ENCODE measurements at places on chromosomes 1 and 21.

DNA sequence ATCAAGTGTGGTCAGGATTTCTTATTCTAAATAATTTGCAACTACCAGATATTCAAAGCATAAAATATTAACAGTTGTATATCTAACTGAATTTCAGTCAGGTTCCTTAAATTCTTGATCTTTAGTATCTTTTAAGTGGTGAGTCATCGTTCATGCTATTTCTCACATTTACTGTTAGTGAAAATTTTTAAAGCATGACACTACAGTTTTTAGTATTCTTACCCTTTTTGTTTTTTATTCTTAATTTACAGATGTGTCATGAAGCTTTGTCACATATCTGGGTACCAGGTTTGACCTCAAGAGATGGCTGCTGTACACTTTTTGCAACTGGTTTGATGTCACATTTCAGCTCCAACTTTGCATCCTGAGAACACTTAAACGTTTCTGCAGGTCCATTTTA is 12.7 kb downstream of the AKIRIN1 start:
- no peak for DNase-seq

DNA sequence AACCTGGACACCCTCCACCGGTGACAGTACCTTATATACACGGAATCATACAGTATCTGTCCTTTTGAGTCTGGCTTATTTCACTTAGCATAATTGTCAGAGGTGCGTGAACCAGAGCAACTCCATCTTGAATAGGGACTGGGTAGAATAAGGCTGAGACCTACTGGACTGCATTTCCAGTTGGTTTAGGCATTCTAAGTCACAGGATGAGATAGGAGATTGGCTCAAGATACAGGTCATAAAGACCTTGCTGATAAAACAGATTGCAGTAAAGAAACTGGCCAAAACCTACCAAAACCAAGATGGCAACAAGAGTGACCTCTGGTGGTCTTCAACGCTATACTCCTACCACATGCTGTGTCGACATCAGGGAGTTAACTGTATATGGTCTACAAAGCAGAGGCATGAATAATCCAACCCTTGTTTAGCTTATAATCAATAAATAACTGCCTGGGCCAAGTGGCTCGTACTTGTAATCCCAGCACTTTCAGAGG is 1.4 kb upstream of the FDPS start:
- peak; percentile 29 for DNase-seq

DNA sequence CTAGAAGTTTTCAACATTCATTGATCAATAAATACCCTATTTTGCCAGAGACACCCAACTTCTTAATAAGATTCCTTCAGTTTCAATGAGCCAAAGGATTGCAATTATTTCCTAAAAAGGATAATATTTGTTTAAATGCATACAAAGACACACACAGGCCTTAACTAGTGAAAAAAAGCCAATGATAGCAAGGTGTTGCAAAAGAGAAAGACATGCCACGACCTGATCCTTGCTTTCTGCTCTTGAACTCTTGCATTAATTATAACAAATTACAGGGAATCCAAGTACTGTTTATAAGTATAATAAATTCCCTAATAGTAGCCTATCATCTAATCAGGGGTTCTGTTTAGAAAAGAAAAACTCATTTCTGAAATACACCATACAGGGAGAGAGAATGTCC is 131.1 kb downstream of the PTPN14 start:
- DNase-seq: no peak

GRCh38 chr1:27832762-27833161 is 2.2 kb downstream of the PPP1R8 start:
- no peak for DNase-seq

DNA sequence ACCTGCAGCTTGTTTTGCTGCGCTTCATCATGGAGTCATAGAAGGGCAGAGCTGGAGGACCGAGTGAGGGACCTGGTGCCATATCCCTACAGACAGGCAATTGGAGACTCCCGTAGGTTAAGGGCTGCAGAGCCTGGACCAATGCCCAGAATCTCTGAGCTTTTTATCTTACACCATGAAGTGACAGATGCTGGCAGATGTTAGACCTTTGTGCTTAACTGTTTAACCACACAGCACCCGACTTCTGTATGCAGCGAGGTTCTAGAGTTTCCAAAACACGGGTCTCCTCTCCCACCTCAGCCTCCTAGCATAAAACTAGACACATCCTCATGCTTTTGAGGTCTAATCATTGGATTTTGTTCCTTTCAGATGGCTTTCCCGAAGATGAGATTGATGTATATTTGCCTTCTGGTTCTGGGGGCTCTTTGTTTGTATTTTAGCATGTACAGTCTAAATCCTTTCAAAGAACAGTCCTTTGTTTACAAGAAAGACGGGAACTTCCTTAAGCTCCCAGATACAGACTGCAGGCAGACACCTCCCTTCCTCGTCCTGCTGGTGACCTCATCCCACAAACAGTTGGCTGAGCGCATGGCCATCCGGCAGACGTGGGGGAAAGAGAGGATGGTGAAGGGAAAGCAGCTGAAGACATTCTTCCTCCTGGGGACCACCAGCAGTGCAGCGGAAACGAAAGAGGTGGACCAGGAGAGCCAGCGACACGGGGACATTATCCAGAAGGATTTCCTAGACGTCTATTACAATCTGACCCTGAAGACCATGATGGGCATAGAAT is 47.6 kb downstream of the B3GALT5 start:
- peak; percentile 52 for DNase-seq

- no peak for DNase-seq
Observed at GRCh38 chr1:22275167-22275566, 132.3 kb upstream of the WNT4 start.

- no peak for DNase-seq
Observed at GRCh38 chr1:7208647-7209180, 423.5 kb downstream of the CAMTA1 start.

DNA sequence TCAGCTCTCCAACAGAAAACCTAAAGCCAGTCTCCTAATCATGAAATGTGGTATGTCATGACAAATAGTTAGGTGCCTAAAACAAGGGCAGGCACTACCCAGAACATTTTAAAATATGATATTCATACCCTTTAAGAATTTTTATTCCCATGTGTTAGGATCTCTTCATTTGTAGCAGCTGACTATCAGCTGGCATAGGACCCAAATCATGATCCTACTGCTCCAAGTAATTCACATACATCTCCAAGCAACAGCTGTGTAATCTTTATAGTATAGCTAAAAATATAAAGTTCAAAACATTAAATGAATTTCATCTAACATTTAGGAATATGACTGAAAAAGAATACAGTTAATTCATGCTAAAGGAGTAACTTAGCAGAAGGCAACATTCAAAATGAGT is 57.5 kb downstream of the ENAH start:
- no peak for DNase-seq

DNA sequence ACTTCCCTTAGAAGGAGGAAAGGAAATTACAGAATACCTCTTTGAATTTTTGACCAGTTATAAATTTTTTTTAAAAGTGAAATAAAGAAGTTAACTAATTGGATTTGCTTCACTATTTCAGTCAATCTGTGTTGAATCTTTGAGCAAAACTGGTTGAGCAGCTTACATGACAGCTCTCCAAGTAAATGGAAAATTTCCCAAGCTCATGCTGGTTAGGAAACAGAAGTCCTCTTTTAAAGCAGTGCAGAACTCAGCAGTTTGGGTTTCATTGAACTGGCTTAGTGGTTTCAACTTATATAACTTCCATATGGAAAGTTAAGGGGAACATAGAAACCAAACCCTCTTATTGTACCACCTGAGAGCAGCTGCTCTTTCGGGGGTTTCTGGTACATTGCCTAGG is 250.5 kb downstream of the PDE4B start:
- no peak for DNase-seq

GRCh38 chr1:34924759-34925555 is 4.5 kb downstream of the DLGAP3 start:
- DNase-seq: peak; percentile 67

GRCh38 chr21:25541042-25541441 is 66.2 kb downstream of the MRPL39 start:
- DNase-seq: no peak

DNA sequence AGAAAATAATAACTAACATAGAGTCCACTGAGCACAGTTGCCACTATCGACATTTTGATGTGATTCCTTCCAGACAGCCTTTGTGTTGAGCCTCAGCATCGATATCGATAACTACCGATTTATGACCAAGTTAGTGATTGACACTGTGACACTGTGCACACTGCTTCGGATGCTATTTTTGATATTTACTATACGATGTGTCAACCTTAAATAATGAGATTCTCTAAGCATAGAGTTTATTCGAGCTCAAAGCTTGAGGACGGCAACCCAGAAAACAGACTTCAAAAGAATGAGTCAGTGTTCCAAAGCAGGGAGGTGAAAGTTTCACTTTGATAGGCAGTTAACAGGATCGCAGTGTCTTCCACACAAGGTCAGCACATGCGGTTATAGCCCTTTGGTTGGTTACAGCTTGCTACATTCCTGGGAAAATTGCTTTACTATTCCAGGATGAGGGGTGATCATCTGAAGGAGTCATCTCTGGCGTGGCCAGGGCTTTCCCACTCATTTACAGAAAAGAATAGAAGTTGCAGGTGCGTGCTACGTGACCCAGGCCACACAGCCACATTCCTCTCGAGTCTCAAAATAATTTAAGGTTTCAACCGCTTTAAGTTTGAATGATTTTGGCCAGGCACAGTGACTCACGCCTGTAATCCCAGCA is 53.6 kb upstream of the EFHD2 start:
- no peak for DNase-seq

GRCh38 chr1:60245324-60245723 is 171.8 kb upstream of the C1orf87 start:
- no peak for DNase-seq

DNA sequence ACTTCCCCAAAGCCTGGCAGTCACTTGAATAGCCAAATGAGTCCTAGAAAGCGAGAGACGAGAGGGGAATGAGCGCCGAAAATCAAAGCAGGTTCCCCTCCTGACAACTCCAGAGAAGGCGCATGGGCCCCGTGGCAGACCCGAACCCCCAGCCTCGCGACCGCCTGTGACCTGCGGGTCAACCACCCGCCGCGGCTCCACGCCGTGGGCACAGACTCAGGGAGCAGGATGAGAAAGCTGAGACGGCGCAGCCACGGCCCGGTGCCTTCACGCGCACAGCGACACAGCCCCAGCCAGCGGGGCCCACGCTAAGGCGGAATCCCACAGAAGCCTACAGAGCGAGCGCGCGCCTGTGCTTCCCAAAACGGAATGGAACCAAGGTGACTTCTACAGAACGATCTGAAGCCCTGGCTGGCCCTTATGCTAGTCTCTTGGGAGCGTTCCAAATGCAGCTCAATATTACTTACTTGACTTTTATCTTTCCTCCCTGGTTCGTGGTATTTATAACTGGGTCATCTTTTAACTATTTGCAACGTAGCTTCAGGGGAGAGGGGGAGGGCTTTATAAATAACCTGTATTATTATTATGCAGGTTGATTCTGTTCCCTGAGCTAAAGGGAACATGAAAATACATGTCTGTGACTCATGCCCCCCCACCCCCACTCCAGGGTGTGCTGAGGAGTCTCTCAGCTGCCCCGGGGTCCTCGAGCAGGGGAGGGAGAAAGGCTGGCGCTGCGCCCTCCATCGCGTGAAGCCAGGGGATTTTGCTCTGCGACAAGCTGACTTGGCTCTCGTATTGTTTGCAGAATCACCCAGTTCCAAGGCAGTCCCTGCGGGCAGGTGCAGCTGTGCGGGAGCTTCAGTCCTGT is 1.7 kb downstream of the TSPEAR start:
- no peak for DNase-seq

GRCh38 chr1:212974711-212975110 is 24.4 kb downstream of the VASH2 start:
- DNase-seq: no peak

- DNase-seq: no peak
Observed at GRCh38 chr1:186741640-186742039, 61.4 kb upstream of the PTGS2 start.

GRCh38 chr1:92936865-92937264 is 24.4 kb downstream of the DIPK1A start:
- DNase-seq: no peak

DNA sequence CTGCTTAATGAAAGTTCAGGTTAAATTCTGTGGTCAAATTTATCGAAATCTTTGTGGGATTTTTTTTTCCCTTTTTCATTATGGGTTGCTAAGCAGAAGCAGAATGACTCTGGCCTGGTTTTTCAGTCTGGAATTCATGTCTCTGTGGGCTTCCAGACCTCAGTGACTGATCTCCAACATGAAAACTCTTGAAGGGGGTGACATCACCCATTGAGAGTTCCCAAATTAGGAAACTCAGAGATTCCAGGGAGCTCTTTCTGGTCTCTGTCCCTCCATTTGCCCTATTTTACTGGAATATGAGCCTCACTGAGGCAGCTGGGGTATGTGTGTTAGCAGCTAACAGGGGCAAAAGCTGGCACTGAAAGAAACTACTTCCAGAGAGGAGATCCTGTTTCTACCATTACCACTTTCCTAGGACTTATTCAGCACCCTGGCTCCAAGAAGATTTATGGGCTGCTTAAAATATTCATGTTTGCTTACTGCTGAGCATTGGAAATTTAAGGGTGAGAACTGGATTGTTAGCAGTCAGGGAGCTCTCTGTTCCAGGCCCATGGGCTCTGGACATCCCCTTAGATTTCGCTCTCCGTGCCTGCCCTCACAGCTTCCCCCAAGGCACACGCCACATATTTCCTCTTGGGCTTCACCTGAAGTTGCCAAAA is 203.4 kb upstream of the SPAG17 start:
- no peak for DNase-seq

Data from retina (tissue), 1 donor.